ENCODE measurements at places on chromosomes 11 and 22.

DNA sequence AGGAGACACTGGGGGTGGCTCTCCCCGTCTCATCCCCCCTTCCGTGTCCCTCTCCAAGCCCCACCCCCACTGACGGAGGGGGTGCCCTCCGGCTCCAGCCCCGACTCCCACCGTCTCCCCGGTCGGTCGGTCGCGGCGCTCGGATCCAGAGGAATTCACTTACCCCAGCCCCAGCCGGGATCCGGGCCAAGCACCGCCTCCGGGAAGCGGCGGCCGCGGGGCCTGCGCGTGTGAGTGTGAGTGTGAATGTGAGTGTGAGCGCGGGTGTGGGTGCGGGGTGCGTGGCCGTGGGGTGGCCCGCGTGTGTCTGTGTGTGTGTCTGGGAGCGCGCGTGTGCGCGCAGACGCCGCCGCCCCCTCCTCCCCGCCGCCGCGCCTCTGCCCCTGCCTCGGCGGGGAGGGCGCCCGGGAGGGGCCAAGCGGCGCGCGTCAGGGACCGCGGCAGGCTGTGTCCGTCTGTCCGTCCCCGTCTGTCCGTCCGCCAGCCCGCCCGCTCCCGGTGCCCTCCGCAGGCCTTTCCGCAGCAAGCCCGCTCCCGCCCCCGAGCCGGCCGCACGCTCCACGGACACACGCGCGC, at the start of gene ELFN2:
ELFN2 (minus strand) TSS at position 345 of the 576 bp plus-strand sequence. CDS start 51,945 bp downstream, outside the sequence.
- DNase-seq, result no peak

DNA sequence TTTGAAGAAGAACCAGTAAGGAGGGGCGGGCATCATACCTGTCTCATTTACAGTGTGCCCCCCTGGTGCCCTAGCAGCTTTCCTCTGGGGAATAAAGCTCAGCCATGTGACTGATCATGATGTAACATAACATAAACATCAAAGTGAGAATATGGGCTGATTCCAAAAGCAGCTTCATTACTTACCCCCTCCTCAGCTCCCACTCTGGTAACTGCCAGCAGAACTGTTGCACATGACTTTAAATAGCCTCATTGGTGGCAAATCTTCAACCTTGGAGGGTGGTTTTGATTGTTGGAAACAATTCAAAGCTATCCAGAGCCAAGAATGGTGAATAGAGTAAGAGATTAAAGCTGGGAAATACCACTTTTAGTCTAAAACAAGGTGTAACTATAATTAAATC, 384.6 kb downstream of the BUD13 start:
- DNase-seq, result no peak

- no peak for DNase-seq
Measured at GRCh38 chr11:2548596-2548995, 103.8 kb downstream of the KCNQ1 start.

DNA sequence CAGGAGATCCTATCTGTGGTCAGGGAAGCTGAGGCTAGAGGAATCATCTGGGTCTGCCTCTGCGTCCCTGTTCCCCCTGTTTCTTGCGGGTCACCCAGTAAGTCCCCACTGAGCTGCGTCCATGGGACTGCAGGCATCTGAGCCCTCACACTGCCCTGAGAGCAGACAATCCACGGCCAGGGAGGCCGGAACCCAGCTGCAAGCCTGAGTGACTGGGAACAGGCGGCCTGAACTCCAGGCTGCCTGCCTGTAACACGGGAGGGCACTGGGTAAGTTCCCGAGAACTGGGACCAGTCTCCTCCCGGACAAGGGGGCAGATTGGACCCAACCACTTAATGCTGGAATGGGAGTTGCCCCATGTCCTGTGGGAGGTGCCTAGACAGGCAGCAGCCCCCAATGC, 727.4 kb downstream of the BRD1 start:
- no peak for DNase-seq

DNA sequence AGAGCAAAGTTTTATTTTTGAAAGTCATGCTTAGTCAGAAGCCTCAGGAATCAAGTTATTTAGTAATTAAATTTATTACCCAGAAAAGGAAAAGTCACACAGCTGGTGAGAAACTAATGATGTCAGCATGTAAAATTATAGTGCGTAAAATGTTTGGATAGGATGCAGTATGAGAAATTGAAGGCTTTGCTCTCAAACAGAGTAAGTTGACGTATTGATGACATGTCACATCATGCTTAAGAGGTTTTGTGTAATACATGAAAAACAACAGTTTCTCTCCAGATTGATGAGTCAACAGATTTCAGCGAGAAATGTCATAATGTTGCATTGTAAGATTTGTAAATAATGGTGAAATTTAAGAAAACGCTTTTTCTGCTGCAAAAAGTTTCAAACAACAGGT, 769.8 kb downstream of the METTL15 start:
- DNase-seq, result no peak

Measured in NCI-H1436 (cell line).